Calu3 (cell line): ENCODE measurements at places on chromosomes 16 and 17. TPM values are rescaled to one million over a fixed set of nuclear protein-coding genes. Genes with fewer than 3 reads are reported as not detected.

DNA sequence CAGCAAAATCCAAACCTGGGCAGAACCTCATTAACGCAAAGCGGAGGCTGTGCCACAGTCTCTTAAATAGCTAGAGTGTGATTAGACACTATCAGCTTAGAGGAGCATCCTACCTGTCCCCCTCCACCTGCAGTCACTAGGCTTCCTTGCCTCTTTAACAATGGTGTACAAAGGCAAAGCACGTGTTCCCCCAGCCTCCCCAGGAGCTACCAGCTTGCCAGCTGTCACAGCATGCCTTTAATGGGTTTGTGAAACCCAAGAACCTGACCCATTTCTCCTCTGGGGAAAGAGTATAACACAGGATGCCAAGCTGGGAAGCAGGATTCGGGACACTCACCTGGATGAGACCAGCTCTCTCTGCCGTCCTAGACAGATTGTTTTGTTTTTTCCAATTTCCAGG lies 37.2 kb upstream of the TBX2 start:
- H3K27ac ChIP-seq = no peak overlapping the region
- no peak overlapping the region for H3K4me3 ChIP-seq
- no peaks in the 10 kb centered on the region for H3K4me1 ChIP-seq
- H3K27me3 ChIP-seq = no peaks in the 10 kb centered on the region
- no peak for DNase-seq
- H3K36me3 ChIP-seq = no peaks in the 10 kb centered on the region

DNA sequence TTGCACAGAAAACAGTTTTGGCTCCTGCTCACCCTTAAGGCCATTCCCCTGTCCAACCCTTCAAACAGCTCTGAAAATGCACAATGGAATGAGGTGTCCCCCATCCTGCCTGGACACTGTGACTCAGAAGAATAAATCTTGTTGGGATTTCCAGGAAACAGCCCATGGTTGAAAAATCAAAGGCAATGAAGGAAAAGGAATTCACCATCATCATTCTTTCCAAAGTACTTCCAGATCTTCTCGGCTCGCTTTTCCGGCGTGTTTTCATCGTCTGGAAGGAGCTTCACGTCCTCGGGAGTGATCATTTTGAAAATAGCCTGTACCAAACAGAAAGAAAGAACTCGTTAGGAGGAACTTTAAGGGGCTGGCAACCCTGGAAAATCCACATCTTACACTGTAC lies 4.3 kb downstream of the RCVRN start:
- DNase-seq = no peak
- H3K4me3 ChIP-seq = no peak overlapping the region
- H3K4me1 ChIP-seq = peaks cover 11% of the 10 kb centered on the region
- no peaks in the 10 kb centered on the region for H3K36me3 ChIP-seq

Gene UTS2R
- not detected in 2 replicates for total RNA-seq

DNA sequence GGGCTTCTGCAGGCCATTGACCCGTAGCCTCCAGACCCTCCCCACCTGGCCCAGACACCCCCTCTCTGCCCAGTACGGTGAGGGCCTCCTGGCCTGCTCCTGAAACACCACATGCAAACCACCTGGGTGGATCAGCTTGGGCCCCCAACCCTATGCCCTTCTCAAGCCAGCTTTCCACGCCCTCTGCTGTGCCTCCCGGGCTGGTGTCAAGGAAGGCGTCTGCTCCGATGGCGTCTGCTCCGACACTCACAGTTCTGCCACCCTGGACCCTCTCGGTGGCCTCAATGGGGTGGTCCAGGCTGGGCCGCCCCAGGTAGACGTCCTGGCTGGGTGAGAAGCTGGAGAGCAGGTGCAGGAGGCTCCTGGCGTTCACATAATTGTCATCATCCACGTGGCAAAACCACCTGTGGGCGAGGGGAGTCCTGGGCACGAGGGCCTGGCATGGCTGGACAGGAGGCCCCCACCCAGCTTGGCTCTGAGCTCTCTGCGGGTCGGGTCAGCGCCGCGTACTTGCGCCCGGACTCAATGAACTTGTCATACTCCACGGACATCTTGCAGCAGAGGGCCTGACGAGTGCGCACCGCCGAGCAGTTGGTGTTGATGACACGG lies 1.4 kb downstream of the RFNG start:
- DNase-seq = no peak
- no peaks in the 10 kb centered on the region for H3K27me3 ChIP-seq
- H3K36me3 ChIP-seq = peaks cover 60% of the 10 kb centered on the region
- peak overlapping the region; percentile 80 for H3K4me3 ChIP-seq

DNA sequence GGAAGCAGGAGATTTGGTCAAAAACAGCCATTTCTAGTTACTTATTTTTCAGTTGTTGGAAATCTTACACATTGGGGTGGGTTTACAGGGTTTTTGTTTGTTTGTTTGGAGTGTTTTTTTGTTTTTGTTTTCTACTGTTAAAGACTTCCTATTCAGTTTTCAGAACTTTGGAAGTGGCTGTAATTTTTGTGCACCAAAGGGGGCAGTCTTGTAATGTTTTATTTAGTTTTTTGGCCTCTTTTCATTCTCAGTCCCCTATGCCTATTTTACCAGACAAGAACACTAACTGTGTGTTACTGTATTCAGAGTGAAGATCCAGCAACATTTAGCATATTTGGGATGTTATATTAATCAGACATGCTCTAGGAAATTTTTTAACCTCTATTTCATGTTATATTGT lies 20.6 kb downstream of the TPPP3 start:
- no peak overlapping the region for H3K27ac ChIP-seq
- peaks cover 16% of the 10 kb centered on the region for H3K4me1 ChIP-seq
- no peaks in the 10 kb centered on the region for H3K36me3 ChIP-seq
